ENCODE measurements at places on chromosomes 3 and 15.

GRCh38 chr3:188780193-188781147 is 391.3 kb upstream of the TPRG1 start:
- DNase-seq, result peak; percentile 14

DNA sequence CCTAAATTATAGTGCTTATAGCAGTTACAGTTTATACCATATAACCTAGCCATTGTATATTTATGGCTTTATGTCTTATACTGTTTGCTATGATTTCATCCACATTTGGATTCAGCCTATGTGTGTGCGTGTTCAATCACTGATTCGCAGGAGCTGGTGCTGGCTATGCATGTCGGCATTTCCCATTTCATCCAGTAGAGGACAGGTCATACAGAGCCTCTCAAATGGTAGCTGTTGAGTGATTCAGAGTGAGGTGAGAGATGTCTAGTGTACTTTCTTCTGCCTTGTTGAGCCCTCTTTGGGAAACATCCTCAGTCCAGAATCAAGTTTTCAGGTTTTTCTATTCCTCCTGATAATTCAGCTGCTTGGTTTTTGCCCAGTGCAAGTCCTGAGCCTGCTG is 76.1 kb downstream of the FRMD4B start:
- peak; percentile 41 for DNase-seq

DNA sequence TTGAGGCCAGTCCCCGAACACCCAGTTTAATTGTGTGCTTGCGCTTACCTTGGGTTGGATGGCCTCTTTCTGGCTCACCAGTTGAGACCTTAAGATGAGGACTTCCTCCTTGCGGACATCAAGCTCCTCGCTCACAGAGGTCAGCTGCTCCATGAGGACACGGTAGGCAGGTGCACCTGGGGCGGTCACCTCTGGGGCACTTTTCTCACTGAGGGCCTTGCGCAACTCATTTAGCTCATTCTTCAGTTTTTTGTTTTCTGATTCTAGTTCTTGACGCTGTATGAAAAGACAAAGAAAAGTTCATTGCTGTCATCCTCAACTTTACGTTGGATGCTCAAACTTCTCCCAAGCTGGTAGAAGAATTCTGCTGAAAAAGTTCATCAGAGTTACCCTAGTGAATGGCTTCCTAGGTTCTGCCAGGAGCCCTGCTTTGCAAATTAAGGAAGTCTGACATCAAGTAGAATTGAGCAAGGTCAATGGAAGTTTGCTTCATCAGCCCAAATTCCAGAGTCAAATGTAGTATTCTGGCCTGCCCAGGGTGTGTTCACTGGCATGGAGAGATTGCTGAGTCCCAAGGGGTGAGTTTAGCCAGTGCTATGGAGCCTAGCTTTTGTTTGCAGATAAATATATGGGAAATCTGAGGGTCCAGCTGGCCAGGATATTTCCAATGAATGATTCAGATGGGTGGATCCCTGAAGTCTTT is 55.8 kb upstream of the MYO5C start:
- no peak for DNase-seq

DNA sequence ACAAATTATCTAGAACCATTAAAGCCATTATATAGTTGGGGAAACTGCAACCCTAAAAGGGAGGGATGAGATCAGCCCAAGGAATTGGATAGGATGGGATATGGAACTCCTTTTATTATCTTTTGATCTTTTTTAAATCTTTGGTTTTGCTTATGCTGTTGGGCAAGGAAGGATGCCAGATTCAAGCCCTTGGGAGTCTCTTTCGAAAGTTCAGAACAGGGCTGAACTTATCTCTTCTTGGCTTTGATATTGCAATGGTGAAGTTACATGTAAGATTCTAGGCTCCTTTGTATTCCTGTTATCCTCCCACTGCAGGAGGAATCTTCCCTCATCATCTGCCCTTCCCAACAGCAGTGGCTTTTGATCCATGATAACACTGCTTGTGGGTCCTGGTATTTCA is 10.0 kb upstream of the SLC22A13 start:
- no peak for DNase-seq

GRCh38 chr15:80619680-80620079 is 75.4 kb upstream of the ABHD17C start:
- no peak for DNase-seq

- DNase-seq, result no peak
Observed at GRCh38 chr3:175349168-175349567, 490.0 kb downstream of the NAALADL2 start.

- DNase-seq, result no peak
Observed at GRCh38 chr3:154235330-154235729, 89.0 kb downstream of the DHX36 start.

Data from hematopoietic multipotent progenitor cell treated with erythropoietin and hydrocortisone succinate and interleukin-3 and kit ligand, for 6 days (in vitro differentiated cells).